Suprapubic skin (tissue), 4 donors: ENCODE measurements at places on chromosomes 6 and 20.

GRCh38 chr20:48463916-48464315, 363.9 kb downstream of the PREX1 start:
- DNase-seq = no peak

DNA sequence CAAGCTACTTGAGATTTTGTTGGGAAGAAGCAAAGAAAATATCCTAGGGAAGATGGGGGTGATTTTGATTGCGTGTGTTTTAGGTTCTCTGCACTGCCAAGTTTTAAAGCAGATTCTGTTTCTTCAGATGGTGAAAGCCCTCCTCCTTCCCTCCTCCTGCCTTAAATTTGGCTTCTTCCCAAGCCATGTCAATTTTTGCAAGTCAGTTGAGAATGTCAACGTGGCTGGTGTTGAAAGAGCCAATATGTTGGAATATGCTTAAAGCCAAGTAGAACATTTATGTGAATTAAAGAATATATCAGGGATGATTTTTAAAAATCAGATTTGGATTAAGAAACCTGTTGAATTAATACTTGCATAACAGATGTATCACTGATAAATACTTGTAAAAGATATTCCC, 270.8 kb downstream of the ARID1B start:
- DNase-seq = no peak

- no peak for DNase-seq
These were observed 523.9 kb downstream of the BMP2 start for GRCh38 chr20:7291323-7291943.

DNA sequence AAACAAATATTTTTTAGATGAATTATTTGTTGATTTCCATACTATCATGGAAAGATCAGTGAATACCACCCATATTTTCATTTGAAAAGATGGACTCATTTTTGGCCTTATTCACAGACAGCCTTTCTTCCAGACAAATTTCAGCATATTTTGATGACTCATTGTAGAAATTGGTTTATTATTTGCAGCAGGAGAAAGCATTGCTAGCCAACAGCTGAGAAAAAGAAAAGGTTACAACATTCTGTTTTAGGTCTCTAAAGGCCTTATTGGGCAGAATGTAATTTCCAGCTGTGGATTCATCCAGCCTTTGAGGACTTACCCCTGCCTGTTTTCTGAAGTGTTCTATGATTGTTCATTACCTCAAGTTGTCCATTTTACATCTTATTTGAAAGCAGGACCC, 201.9 kb downstream of the PLCB4 start:
- no peak for DNase-seq
